ENCODE measurements at places on chromosomes 16 and 17.

- DNase-seq, result no peak
These were observed 9.4 kb downstream of the KIAA0513 start for GRCh38 chr16:85037050-85037410.

GRCh38 chr16:74608944-74609343 lies 2.0 kb upstream of the GLG1 start:
- DNase-seq, result no peak

GRCh38 chr17:79192503-79193351 lies 118.1 kb downstream of the ENGASE start:
- no peak for DNase-seq

- no peak for DNase-seq
These were observed 11.2 kb downstream of the PPY start for GRCh38 chr17:43931062-43931571.

GRCh38 chr17:59357929-59358328 lies 26.5 kb downstream of the YPEL2 start:
- DNase-seq, result no peak

Measured in stimulated activated naive CD8-positive, alpha-beta T cell treated with anti-CD3 and anti-CD28 coated beads, Interleukin-15, amount 100 ng/mL, for 72 hours (primary cell).